ENCODE measurements at places on chromosomes 16 and 17. TPM values are rescaled to one million over a fixed set of nuclear protein-coding genes. Genes with fewer than 3 reads are reported as not detected.

DNA sequence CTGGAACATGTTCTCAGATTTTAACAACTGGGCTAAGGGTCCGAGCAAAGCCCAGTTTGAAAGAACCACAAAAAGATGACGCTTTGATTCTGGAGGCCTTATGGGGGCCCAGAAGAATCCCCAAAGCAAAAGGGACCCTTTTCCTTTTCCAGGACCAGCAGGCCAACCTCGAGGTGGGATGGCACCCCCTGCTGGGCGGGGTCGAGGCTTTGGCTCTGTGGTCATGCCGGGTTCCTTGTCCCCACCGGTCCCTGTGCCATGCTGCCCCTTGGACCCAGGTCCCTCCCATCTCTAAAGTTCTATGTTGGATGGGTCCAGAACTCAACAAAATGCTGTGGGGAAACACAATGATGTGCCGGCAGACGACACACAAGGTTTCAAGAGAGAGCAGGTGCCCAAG lies 30.9 kb downstream of the TMEM204 start:
- no peak for DNase-seq

DNA sequence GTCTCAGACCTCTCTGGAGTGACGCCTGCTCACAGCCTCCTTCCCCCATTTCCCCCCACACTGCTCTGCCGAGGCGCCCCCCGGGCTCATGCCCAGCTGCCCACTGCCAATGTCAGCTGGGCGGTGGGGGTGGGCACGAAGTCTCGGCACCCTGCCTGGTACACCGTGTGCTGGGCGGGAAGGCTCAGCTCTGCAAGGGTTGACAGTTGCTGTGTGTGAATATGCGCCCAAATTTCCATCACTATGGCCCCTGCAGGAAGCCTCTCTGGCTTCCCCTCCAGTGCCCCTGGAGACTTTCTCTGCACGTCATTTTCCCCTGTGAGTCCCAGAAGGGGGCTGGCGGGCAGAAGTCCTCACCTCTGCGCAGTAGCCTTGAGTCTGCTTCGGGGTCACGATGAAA lies 11.6 kb upstream of the CAMKK1 start:
- DNase-seq: no peak

DNA sequence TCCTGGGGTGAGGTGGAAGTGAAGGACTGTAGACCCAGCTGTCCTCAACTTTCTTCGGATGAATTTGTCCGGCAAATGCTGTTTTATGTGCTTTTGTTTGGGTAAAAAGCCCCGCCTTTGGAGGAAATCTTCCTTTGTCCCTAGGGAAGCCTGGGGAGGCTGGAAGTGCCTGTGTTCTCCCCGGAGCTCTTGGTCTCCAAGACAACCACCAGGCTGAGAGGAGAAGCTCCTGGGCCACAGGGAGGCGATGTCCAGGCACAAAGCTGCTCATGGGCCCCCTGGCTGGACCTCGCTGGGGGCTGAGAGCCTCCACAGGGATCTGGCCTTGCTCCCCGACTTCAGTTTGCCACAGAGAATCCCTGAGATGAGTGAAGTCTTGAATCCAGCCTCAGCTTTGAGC lies 293.1 kb upstream of the N4BP1 start:
- DNase-seq: no peak

DNA sequence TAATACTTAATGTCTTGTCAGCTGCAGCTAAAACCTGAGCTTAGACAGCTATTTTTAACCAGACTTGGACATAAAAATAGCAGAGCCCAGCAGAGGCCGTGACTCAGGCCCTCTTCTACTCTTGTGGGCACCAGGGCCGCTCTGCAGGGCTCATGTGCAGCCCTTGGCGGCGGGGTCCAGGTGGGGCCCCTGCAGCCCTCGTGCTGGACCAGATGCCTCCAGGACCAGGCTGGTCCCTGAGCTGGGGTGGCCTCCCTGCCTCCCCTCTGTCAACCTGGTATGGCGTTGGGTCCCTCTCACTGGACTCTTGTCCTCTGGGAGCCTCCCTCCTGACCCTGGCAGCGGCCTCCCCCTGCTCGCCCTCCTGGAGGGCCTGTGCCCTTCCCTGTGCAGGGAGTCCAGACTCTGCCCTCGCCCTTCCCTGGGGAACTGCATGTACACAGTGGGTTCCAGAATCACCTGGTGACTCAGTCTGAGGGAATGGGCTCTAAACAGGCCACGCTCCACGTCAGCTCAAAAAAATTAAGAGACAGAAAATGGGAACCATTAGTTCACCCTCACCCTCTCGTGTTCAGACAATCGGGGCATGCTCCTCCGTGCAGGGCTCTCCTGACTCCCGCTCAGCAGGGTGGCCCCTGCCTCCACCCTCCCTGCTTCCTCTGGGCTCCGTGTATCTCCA lies 9.7 kb downstream of the CDK5R1 start:
- peak; percentile 68 for DNase-seq

DNA sequence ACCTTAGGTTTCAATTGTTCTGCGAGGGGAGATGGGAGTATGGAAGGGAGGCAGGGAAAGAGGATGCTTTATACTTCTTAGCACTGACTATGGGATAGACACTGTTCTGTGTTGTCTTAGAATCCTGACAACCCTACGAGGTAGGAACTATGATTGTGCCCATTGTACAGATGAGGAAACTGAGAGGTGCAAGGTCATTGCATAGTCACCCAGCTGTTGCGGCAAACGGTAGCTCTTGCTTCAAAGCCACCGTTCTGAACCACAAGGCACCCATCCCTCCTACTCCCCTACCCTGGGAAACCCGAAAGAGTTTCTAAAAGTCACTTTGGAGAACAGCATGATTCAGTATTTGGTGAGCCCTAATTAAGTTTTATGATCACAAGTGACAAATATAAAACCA lies 7.5 kb downstream of the CCDC40 start:
- no peak for DNase-seq

- DNase-seq: no peak
Observed at GRCh38 chr17:65235284-65235683, 98.1 kb downstream of the RGS9 start.

DNA sequence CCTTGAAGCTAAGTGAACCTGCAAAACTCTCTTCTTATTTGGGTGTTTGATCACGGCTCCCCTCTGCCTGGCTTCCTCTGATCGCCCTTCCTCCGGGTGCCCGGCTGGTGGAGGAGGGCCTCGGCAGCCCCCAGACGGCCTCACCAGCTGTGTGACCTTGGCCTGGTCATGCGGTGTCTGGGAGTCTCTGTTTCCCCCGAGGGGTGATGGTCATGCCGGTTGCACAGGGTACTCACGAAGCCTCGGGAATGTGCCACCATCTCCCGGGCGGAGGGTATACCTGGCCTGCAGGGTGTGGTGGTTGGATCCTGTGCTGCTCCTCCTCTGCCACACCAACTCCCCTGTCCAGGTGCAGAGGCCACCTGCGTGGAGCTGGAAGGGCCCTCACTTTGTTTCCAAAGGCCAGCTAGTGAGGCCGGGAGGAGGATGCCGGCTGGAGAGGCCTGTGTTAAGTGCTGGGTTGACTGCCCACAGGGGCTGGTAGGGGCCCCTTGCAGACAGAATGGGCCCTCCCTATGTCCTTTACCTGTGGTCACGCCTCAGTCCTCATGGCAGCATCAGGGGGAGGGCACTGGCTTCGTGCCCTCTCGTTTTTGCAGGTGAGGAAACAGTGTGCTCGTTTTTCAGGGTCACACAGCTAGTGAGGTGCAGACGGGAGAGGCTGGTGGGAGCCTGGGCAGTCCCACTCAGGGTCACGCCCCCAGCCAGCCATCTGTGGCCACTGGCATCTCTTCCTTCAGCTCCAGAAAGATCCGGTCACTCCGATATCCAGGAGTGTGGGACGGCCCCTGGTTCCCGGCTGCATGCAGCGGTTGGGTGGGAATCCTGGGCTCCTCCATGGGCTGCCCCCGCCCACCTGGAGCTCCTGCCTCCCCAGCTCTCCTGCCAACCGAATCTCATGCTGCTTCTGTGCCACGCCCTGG lies 148.5 kb upstream of the GSE1 start:
- DNase-seq: no peak

DNA sequence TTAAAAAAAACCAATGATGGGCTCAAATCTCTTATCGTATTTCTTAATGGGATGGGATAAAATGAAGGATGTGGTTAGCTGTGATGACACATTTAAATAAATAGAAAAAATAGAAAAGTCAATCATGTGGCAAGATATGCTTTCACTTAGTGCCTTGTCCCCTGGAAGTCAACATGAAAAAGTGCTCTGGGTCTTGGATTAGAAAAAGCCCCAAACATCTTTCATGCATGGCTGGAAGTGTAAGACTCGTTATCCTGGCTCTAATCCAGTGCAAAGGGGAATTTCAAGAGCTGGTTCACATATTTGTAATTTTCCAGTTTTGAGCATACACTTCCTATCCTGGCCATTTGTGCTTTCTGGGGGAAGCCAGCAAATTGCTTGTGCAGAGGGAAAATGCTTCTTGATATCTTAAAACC lies 160.9 kb downstream of the MAP2K6 start:
- no peak for DNase-seq

The PPP1R27 gene
- 0.12 TPM for polyA plus RNA-seq

The OR1F1 gene
- polyA plus RNA-seq: 0.58 TPM

- DNase-seq: no peak
Observed at GRCh38 chr17:62875296-62875695, 67.2 kb upstream of the MARCHF10 start.
